Activated CD4-positive, alpha-beta memory T cell treated with anti-CD3 and anti-CD28 coated beads for 36 hours (primary cell): ENCODE measurements at places on chromosomes 2 and 18. TPM values are rescaled to one million over a fixed set of nuclear protein-coding genes. Genes with fewer than 3 reads are reported as not detected.
A peak's percentile ranks its signal among the peaks of the same experiment; 100 is the strongest.

Gene POU3F3
- total RNA-seq: not detected

Gene KCNG2
- total RNA-seq: not detected

Gene RNF152
- 0.12 TPM for total RNA-seq

Gene KCNK3
- total RNA-seq: not detected

Gene SERPINB3
- total RNA-seq: not detected

Gene ACYP2
- total RNA-seq: 6.4 TPM

DNA sequence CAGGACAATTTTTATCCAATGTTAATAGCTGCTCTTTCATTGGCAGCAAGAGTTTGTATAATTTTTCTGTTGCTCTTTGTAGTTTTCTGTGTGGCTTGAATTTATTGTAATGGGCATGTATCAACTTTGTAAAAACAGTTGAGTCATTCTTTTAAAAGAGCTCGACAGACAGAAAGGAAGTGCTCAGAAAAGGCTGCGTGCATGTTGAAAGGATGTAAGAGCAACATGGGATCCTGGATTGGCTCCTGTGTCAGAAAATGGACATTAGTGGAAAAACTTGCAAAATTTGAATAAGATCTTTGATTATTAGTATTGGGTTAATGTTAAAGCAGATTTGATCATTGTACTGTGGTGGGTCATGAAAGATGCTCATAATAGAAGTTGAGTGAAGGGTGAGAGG lies 93.3 kb upstream of the CDC42EP3 start:
- no peak for DNase-seq

DNA sequence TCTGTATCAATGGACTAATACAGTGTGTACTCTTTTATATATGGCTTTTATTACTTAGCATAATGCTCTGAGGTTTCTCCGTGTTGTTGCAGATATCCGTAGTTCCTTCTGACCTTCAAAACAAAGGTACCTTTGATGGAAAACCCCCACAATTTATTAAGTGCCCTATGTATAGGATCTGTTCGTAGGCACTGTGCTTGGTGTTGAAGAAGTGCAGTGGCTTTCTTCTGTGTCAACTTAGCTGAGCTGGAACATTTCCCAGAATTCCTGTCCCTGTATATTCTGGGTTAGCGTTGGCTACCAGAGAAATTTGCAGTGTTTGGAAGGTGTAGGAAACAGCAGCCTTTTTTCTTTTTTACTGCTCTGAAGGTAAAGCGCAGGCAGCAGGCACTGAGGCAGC lies 56.3 kb upstream of the MSH2 start:
- no peak for DNase-seq

- DNase-seq: no peak
Observed at GRCh38 chr18:6374340-6374739, 40.4 kb downstream of the L3MBTL4 start.

DNA sequence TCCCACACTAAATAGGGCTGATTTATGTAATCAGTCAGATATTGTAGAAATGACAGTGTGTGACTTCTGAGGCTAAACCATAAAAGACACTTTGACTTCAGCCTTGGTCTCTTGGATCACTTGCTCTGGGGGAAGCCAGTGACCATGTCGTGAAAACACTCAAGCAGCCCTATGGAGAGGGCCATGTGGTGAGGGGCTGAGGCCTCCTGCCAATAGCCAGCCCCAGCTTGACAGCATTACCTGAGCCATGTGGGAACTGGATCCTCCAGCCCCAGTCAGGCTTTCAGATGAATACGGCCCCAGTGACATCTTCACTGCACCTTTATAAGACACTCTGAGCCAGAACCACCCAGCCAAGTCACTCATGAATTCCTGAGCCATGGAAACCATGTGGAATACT lies 20.8 kb downstream of the TNS1 start:
- DNase-seq: no peak

GRCh38 chr18:5728531-5728930 lies 166.8 kb downstream of the TMEM200C start:
- no peak for DNase-seq

GRCh38 chr2:218745559-218746469 lies 35.2 kb downstream of the TTLL4 start:
- DNase-seq: no peak

GRCh38 chr2:200302940-200303727 lies 3.4 kb upstream of the SPATS2L start:
- peak; percentile 47 for DNase-seq

DNA sequence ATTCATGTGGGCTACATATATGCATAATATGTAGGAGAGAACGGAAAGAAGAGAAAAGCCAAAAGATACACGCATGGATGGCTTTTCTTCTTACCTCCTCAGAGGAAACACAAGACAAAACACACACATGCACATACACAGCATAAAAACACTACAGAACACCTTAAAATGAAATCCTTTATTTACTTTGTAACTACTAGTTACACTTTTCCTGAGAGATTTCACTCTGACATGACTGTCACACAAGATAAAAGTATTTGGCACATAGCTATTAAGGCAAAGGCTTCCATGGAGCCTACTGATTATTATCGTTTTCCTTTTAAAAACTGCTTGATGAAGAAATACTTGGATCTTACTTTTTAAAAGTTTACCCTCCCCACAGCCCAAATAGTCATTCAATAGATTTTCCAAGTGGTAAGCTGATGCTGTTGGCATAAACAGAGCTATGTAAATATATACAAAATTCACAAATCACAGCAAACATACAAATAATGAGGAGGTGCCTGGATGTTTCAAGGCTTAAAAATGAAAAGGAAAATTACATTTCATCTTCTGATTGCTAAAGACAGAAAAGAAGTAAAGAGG lies 8.6 kb downstream of the ZEB2 start:
- DNase-seq: no peak

DNA sequence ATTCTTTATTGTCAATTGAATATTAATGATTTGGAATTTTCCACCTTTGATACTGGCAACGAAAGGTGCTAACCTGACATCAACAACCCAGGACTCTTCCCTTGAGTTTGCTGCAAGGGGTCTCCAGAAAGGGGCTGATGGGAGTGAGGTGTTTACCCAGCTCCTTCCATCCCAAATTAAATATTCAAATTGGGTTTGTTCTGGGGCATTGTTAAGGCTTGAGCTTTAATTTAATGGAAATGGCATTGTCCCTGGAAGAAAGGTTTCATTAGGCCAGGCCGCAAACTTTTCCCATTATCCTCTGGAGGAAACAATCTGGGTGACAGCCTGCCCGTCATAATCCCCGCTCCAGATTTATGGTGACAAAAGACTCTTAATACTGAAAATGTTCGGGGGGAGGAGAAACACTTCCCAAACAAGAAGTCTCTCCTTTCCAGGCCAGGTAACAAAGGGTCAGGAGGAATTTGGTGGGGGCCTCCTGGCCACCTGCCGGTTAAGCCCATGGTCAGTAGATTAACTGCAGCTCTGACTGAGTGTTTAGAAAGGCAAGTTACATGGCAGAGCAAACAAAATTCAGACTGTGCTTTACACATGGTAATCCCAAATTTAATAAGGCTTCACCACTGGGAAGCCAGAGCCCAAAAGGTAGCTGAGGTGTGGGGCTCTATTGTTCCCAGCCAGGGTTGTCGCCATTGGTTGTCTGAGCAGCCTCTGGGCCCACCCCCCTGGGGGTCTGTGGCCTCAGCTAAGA lies 151.4 kb upstream of the SIX3 start:
- DNase-seq: no peak

DNA sequence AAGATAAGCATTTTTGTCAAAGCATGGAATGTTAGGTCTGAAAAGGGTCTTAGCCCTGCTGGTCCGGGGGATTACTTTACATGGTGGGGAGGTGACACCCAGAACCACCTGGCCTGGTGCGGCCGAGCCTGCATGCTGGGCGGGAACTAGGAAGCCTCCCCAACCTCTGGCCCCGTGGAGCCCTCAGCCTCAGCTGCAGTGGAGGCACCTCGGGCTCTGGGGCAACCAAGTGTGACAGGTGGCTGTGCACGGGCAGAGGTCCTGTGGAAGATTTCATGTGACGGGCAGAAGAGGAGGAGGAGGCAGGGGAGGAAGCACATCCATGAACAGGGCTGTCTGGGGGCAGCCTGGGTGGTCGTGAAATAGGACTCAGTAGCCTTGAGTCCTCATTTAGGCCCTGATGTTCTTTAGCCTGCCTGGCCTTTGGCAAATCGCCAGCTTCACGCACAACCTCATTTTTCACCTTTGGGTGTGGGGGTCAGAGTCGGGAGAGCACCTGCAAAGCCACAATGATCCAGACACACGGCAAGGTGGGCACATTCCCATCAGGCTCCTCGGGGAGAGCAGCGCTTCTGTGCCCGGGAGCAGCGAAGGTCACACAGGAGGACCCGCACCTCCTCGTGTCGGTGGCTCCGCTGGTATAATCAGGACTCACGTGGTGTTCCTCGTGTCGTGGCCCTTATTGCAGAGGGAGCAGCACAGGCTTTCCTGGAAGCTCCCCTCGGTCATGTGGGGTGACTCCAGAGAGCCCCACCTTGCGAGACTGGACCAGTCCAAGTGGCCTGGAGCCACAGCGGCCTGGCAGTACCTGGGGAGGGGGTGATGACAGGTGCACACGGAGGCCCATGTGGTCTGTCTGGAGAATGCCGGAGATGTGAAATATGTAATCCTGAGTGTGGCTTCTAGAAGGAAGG lies 13.9 kb downstream of the CNDP2 start:
- no peak for DNase-seq

DNA sequence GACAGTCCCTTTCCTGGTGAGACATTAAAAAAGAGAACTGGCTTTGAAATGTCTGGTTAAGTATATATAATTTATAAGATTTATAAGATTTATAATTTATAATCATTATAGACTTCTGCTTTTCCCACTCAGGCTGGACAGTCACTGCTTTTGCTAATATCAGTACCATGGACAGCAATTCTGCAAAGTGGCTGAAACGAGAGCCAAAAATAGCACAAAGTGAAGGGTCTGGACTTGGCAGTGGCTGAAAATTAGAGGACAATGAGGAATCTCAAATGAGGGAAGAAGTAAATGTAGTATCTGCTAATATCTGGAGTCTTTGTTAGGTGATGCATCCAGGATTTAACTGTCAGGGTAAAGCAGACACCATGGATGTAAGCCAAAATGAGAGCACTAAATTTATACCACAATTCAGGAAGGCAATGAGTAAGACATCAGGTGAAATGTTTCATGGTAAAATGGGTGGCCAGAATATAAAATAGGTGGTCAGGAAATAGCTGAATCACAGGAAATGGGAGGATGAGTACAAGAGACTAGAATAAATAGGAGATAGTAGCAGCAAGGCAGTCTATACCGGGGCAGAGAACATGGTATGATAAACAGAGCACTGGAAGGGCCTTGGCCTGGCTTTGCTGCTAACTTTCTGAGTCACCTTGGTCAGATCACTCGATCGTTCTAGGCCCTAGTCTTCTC lies 39.6 kb upstream of the BOD1L2 start:
- DNase-seq: no peak
